Colonic mucosa (tissue), 4 donors: ENCODE measurements at places on chromosomes 12 and 14. TPM values are rescaled to one million over a fixed set of nuclear protein-coding genes. Genes with fewer than 3 reads are reported as not detected.

DNA sequence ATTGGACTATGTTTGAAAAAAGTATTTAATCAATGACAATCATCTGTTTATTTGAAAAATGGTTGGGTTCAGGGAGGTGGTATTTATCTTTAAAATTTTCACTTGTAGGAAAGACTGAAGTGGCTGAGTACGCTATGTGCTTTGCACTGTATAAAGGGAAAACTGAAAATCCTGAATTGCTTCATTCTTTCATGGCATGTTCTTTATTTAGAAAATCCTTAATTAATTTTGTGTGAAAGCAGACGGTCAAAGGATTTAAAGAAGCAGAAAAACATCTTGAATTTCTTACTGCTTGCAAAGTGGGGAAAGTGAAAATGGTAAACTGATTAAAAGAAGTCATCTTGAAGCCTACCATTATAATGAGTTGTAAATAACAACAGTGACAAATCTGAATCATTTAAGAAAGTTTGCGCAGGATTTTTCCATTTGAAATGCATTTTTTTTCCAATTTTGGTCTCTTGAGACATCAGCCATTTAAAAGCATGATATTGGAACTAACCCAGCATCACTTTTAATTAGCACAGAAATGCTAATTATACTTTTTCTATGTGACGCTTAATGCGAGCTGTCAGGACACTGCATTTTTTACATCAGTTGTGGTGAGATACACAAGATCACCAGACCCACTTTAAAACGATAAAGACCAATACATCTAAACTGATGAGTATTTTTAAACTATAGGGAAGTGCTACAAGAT lies 169.0 kb downstream of the NEDD1 start:
- DNase-seq = no peak

DNA sequence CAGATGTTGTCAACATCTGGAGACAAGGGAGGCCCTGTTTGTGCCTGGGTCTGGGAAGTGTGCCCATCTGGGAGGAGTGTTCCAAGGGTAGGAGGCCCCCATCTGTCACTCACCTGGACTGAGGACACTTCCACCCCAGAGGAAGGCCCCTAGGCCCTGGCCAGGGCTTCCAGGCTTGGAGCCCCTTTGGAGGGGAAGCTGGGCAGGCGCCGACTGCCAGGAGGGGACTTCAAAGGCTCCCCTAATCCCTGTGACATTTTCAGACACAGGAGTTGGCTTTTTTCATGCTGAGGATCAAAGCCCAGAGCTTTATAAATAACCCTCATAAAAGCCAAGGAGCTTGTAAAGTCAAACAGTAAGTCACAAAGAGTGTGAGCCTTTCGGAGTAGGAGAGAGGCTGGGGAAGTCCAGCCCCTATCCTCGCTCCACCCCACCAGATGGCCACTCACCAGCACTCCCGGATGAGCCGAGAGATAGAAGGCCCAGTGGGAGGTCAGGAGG lies 17.6 kb upstream of the FAM222A start:
- DNase-seq = no peak

- peak; percentile 63 for DNase-seq
Measured at GRCh38 chr12:93571925-93572711, at the start of gene SOCS2. Gene SOCS2, plus strand, starts transcription at chr12:93572675. Its CDS starts 223 bp downstream, at chr12:93572898.

BIN2 gene
- total RNA-seq = 6.8 TPM

DNA sequence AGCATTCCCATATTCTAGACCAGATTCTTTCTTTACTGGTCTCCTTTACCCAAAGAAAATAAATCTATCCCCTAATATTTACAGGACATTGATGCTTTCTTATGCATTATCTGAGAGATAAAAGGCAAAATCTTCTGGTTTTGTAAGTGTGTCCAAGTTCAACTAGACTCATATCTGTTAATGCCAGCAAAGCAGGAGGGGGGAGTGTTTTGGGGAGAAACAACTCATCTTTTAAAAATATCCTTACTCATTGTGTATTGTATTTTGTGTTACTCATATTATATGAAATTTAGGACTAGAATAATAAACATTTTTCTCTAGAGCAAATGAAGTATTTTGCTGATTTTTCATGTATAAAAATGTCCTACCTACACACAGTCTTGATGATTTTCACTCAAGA lies 54.8 kb downstream of the SAMD4A start:
- no peak for DNase-seq

GRCh38 chr12:100717733-100718067 lies 76.9 kb upstream of the ANO4 start:
- no peak for DNase-seq
